ENCODE measurements at places on chromosomes 2 and 18. TPM values are rescaled to one million over a fixed set of nuclear protein-coding genes. Genes with fewer than 3 reads are reported as not detected.

DCDC2C gene
- total RNA-seq = not detected

OTOS gene
- not detected for total RNA-seq

PTRHD1 gene
- total RNA-seq = 30.7 TPM

AKAIN1 gene
- total RNA-seq = not detected

LHCGR gene
- total RNA-seq = not detected

NOSTRIN gene
- 70.0 TPM for total RNA-seq
